Effector memory CD8-positive, alpha-beta T cell (primary cell): ENCODE measurements at places on chromosomes 3 and 15.
A peak's percentile ranks its signal among the peaks of the same experiment; 100 is the strongest.

DNA sequence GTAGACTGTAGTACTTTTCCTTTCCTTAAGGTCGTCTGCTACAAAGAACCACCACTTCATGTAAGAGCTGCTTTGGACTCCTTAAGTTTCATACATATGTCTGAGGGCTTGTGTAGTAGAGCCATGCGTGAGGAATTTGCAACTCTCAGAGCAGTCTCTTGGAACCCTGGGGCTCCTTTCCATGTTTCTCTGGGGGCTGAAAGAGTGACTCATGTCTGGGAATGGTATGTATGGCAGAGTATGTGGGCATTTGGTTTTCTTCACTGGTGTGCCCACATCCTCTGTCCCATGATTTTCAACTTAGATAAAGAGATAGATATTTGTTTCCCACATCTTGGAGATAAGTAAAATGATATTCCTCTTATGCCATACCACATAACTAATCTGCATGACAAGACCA, 20.6 kb upstream of the RBM5 start:
- H3K36me3 ChIP-seq, result peaks cover 86% of the 10 kb centered on the region
- DNase-seq, result no peak
- no peaks in the 10 kb centered on the region for H3K4me1 ChIP-seq
- no peak overlapping the region for H3K4me3 ChIP-seq
- no peak overlapping the region for H3K27ac ChIP-seq

GRCh38 chr3:59563966-59564365, 514.1 kb upstream of the CFAP20DC start:
- H3K4me3 ChIP-seq, result no peak overlapping the region
- H3K36me3 ChIP-seq, result no peaks in the 10 kb centered on the region
- no peaks in the 10 kb centered on the region for H3K27me3 ChIP-seq
- H3K4me1 ChIP-seq, result peaks cover 9% of the 10 kb centered on the region
- DNase-seq, result no peak

DNA sequence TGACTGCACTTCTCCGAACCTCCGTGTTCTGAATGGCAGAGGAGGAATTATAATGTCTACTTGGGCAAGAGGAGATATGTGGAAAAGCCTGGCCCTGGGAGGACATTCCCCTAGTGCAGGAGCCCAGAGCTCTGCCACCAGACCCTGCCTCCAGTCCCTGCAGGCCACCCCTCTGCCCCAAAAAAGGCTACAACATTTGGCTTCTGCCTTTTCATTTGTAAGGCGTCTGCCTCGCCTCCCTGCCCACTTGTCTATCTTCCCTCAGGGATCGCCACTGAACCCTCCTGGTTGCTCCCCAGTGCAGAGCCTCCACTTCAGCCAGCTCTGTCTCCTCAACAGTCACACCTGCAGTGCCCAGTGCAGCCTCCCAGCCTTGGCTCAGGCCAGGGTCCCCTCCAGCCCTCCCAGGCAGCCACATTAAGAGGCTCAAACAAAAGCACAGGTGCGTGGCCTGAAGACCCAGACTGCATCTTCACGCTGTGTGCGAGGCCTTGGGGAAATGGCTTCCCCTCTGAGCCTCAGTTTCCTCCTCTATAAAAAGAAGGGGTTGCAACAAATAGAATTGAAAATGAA, 125.9 kb upstream of the SMAD3 start:
- H3K36me3 ChIP-seq, result no peaks in the 10 kb centered on the region
- no peaks in the 10 kb centered on the region for H3K4me1 ChIP-seq
- H3K27me3 ChIP-seq, result peaks cover 7% of the 10 kb centered on the region
- H3K4me3 ChIP-seq, result no peak overlapping the region

DNA sequence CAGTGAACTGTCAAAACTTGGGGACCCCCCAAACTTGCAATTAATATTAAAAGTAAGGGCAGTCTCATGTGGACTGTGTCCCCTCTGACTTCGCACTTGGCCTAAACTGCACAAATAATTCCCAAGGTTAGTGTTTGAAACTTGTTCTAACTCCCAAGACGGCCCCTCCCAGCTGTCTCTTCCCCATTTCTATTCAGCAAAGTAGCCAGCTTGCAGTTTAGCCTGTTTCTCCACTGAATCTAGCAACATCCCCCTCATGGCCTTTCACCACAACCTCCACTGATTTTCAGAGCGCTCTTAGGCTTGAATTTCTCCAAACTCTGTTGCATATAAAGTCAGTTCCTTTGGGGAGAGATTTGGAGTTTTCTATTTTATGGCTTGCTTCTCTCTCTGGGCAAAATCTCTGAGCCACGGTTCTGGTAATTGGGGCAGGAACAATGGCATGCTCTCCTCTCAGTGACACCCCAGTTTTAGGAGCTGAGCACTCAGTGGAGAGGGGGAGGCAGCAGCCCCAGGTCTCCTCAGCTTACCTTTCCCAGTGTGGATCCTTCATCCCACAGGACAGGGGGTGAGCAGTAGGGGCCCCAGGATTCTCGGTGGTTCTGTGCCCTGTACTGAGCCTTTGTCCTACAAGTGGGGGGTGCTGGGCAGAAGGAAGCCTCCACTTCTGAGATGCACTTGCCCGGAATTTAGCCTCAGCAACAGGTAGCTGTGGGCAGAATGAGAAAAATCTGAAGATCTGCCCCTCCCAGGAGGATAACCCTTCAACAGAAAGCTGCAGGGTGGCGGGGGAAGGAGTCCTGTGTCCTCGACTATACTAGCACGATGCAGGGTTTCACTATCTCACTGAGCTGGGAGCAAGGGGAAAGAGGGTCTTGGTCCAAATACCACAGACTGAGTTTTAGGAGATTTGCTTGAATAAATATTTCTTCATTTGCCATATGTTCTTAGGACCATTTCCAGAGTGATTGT, 39.3 kb upstream of the GATA2 start:
- H3K27me3 ChIP-seq, result peaks cover 80% of the 10 kb centered on the region
- DNase-seq, result no peak
- no peaks in the 10 kb centered on the region for H3K4me1 ChIP-seq

DNA sequence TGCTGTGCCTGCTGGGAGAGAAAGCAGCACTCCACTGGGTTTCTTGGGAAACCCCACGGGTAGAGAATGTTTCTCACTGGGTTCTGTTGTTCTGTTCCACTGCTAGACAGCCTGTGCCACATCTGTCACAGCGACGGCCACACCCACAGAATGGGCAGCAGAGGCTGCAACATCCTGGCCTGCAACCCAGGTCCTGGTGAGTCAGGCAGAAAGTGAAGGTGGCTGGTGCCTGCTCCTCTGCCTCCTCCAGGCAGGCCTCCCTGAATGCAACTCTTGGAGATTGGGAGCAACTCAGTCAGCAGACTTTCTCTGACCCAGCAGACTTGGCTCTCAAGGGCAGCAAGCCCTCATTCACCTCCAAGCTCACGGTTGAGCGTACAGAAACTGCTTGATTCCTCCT, 13.0 kb downstream of the C3orf18 start:
- H3K27me3 ChIP-seq, result no peaks in the 10 kb centered on the region
- no peaks in the 10 kb centered on the region for H3K36me3 ChIP-seq
- DNase-seq, result no peak
- H3K27ac ChIP-seq, result no peak overlapping the region

DNA sequence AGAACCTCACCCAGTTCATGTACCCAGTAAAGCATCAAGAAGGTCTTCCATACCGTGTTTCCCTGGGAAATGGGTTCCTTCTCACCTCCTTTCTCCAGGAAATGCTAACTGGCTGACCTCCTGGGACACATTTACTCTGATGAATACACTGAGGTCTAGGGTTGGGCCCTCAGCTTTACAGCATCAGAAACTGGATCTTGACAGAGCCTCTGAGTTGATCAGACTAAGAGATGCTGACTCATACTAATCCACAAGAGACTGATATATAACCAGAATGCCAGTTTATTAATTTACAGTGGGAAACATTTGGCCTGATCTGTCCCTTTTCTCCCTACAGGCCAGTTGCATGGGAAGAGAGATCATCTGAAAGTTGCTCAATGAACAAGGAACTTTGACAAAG, 55.8 kb downstream of the GTF2E1 start:
- no peak overlapping the region for H3K4me3 ChIP-seq
- H3K36me3 ChIP-seq, result no peaks in the 10 kb centered on the region
- no peak for DNase-seq
- peaks cover 12% of the 10 kb centered on the region for H3K27me3 ChIP-seq

DNA sequence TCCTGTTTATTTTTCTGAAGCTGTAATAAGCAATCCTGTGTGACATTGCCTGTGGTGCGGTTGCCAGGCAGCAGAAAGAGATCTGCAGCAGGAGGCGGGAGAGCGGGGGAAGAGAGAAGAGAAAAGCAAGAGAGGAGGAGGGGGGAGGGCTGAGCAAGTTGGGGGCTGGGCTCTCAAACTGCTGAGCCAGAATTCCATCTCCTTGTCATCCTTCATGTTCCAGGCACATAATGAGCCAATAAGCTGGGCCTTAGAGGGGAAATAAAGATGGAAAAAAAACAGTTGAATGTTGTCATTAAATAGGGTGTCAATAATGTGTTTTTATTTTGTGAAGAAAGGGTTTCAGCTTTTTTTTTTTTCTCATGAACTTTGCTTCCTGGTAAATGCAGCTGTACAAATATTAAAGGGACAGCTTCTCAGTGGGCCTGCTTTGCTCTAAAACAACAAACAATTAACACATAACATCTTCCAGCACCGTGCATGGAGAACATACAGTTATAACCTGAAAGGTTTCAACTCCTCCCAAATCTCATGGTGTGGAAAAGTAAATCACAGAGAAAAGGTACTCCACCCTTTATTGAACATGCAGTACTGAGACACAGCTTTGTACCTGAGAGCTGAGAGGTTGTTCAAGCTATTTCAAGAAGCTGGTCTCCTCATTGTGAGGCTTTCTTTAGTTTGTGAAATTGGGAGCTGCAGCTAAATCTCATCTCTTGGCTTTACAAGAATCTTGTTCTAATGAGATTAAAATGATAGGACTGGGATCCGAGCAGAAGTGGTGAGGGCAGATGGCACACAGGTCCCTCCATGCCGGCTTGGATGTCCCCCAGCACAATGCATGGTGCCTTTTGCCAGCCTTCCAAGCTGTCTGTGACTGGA, 451.1 kb upstream of the KCNMB2 start:
- H3K27me3 ChIP-seq, result peaks cover 33% of the 10 kb centered on the region
- no peak overlapping the region for H3K4me3 ChIP-seq
- no peak for DNase-seq
- H3K36me3 ChIP-seq, result no peaks in the 10 kb centered on the region

DNA sequence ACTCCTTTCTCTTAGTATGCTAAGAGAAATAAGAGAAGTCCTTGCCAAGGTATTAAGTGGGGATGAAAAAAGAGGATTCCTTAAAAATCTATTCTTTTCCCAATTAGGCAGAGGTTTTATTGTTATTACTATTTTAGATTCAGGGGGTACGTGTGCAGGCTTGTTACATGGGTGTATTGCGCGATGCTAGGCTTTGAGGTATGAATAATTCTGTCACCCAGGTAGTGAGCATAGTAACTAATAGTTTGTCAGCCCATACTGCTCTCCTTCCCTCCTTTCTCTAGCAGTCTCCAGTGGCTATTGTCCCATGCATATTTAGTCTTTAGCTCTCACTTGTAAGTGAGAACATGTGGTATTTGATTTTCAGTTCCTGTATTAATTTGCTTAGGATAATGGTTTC, 83.9 kb downstream of the LEKR1 start:
- DNase-seq, result no peak
- no peaks in the 10 kb centered on the region for H3K27me3 ChIP-seq
- H3K27ac ChIP-seq, result no peak overlapping the region
- no peaks in the 10 kb centered on the region for H3K4me1 ChIP-seq

GRCh38 chr15:48550822-48551525, 94.5 kb downstream of the FBN1 start:
- no peak overlapping the region for H3K4me3 ChIP-seq
- no peaks in the 10 kb centered on the region for H3K36me3 ChIP-seq
- H3K27me3 ChIP-seq, result peaks cover 16% of the 10 kb centered on the region
- H3K4me1 ChIP-seq, result no peaks in the 10 kb centered on the region
- no peak overlapping the region for H3K27ac ChIP-seq

- peaks cover 74% of the 10 kb centered on the region for H3K36me3 ChIP-seq
- H3K27me3 ChIP-seq, result no peaks in the 10 kb centered on the region
- peak; percentile 36 for DNase-seq
- no peak overlapping the region for H3K4me3 ChIP-seq
- H3K4me1 ChIP-seq, result peaks cover 9% of the 10 kb centered on the region
- H3K27ac ChIP-seq, result peak overlapping the region; percentile 16
Observed at GRCh38 chr15:90086868-90087268, 15.4 kb downstream of the IDH2 start.

DNA sequence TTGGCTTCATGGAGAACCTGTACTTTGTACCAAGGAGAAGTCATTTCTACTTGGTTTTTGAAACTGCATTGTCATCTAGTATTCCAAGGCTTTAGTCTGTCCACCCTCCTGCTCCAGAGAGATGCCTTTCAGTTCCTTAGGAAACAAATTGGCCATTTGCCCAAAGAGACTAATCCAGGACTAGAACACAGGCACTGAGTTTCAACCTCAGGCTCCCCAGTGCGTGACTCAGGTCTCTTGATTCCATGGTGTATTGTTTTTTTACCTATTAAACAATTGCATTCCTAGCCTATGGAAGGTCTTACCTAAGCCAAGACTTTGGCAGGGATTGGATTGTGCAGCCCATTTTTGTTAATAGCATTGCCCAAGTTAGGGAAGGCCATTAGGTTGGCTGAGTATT, 214.8 kb upstream of the CTDSPL start:
- H3K27me3 ChIP-seq, result peaks cover 5% of the 10 kb centered on the region
- no peak overlapping the region for H3K27ac ChIP-seq
- H3K4me1 ChIP-seq, result no peaks in the 10 kb centered on the region
- no peak for DNase-seq
- H3K36me3 ChIP-seq, result peaks cover 2% of the 10 kb centered on the region

- H3K4me1 ChIP-seq, result no peaks in the 10 kb centered on the region
- DNase-seq, result no peak
- H3K36me3 ChIP-seq, result no peaks in the 10 kb centered on the region
- peaks cover 41% of the 10 kb centered on the region for H3K27me3 ChIP-seq
- H3K27ac ChIP-seq, result no peak overlapping the region
Observed at GRCh38 chr3:66655671-66656070, 154.8 kb upstream of the LRIG1 start.

GRCh38 chr3:17910922-17911321, 168.5 kb upstream of the TBC1D5 start:
- H3K4me1 ChIP-seq, result no peaks in the 10 kb centered on the region
- H3K27me3 ChIP-seq, result peaks cover 23% of the 10 kb centered on the region
- no peak overlapping the region for H3K4me3 ChIP-seq
- no peak for DNase-seq

- no peak overlapping the region for H3K27ac ChIP-seq
- H3K27me3 ChIP-seq, result peaks cover 26% of the 10 kb centered on the region
- no peaks in the 10 kb centered on the region for H3K4me1 ChIP-seq
- no peaks in the 10 kb centered on the region for H3K36me3 ChIP-seq
- no peak for DNase-seq
Observed at GRCh38 chr3:179299999-179300613, 22.7 kb upstream of the ZNF639 start.

- H3K4me3 ChIP-seq, result no peak overlapping the region
- no peaks in the 10 kb centered on the region for H3K27me3 ChIP-seq
- H3K4me1 ChIP-seq, result no peaks in the 10 kb centered on the region
Observed at GRCh38 chr15:27235681-27236080, 264.7 kb downstream of the GABRG3 start.

GRCh38 chr3:190514413-190515153, 698 bp downstream of the IL1RAP start:
- peaks cover 30% of the 10 kb centered on the region for H3K4me1 ChIP-seq
- H3K27ac ChIP-seq, result peak overlapping the region; percentile 93
- H3K36me3 ChIP-seq, result peaks cover 2% of the 10 kb centered on the region
- no peaks in the 10 kb centered on the region for H3K27me3 ChIP-seq
- H3K4me3 ChIP-seq, result peak overlapping the region; percentile 86

- no peaks in the 10 kb centered on the region for H3K4me1 ChIP-seq
- no peak overlapping the region for H3K4me3 ChIP-seq
- DNase-seq, result no peak
- H3K36me3 ChIP-seq, result no peaks in the 10 kb centered on the region
Observed at GRCh38 chr3:134087060-134087974, 57.6 kb upstream of the SLCO2A1 start.
